ENCODE measurements at places on chromosomes 16 and 17.

GRCh38 chr17:27893841-27894503 is 807 bp upstream of the LYRM9 start:
- DNase-seq = no peak

DNA sequence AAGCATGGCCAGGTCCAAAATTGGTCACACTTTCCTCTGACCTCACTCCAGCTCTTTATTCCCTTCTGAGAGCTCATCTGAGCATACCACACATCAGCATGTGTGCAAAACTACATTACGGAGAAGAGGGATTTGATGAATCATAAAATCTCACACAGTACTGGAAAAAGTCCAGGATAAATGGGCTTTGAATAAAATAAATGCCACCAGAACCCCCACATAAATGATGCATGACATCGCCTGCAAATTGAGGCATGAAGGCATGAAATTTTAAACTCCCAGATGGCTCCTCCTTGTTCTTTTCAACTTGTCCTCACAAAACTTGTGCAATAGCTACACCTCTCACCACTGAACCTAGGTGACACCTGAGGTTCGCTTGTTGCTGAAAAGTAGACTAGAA is 439.5 kb downstream of the CA10 start:
- no peak for DNase-seq

GRCh38 chr16:68377221-68377620 is 66.4 kb downstream of the PRMT7 start:
- DNase-seq = no peak

DNA sequence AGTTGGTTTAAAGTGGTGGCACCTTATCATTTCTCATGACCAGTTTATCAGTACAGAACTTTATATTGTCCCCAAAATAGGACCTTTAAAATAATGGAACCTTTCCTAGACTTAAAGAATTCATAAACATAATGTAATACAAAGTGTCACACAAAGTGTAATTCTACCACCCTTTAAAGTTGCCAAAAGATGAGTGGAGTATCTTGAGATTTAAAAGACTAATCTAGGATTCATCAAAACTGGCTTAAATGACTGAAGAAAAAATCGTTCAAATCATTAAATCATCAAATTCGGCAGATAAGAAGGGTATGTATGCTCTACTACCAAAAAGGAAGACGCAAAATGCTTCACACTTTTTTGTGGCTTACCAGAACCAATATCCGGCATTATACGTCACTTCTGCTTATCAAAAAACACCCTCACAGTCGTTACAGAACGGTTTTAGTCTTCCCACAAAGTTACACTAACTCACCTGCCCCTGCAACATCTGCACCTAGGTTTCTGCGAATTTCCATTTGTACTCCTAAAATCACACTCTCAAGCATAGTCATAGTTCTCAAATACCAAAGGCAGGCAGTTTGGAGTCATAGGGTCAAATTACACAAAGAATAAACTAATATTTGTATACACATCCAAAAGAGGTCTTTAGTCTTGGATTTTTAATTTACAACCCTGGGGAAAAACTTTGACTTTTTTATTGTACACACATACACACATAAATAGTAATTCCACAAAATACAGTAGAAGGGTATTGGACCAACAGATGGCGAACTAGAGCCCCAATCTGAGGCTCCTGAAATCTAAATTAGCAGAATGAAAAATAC is 1.4 kb upstream of the KANSL1 start:
- no peak for DNase-seq

- no peak for DNase-seq
Measured at GRCh38 chr17:40355123-40355803, 9.3 kb downstream of the GJD3 start.

- DNase-seq = no peak
Measured at GRCh38 chr17:80857756-80858171, 133.9 kb upstream of the CHMP6 start.

GRCh38 chr17:6109536-6109935 is 39.4 kb downstream of the WSCD1 start:
- DNase-seq = no peak

DNA sequence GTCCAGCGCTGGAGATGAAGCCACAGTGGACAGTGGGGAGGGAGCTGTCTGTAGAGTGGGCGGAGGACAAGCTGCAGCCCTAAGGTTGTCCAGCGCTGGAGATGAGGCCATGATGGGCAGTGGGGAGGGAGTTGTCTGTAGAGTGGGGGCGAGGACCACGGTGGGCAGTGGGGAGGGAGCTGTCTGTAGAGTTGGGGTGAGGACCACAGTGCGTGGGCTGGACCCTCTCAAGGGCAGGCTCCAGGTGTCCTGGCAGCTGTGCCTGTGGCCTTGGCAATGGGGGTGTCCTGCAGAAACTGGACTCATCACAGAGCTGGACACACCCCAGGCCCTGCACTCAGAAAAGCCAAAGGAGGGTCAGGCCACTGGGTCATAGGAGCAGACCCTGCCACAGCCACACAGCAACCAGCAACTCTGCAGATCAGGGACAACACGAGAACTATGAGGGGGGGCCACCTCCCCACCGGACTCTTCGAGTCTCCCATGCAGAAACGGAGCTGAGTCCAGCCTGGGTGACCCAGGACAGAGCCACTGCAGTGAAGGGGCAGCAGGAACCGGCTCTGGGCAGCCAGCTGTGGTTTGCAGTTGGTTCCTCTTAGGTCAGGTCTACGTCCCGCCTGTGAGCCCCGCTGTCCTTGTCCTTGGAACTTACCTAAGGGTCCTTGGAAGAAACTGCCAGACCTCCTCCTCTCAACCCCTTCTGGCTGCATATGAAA is 33.4 kb upstream of the CBFA2T3 start:
- DNase-seq = no peak

- DNase-seq = no peak
Measured at GRCh38 chr17:14157822-14158221, 78.8 kb downstream of the CDRT15 start.

- DNase-seq = no peak
Measured at GRCh38 chr17:33970279-33970678, 284.8 kb upstream of the CCL2 start.

DNA sequence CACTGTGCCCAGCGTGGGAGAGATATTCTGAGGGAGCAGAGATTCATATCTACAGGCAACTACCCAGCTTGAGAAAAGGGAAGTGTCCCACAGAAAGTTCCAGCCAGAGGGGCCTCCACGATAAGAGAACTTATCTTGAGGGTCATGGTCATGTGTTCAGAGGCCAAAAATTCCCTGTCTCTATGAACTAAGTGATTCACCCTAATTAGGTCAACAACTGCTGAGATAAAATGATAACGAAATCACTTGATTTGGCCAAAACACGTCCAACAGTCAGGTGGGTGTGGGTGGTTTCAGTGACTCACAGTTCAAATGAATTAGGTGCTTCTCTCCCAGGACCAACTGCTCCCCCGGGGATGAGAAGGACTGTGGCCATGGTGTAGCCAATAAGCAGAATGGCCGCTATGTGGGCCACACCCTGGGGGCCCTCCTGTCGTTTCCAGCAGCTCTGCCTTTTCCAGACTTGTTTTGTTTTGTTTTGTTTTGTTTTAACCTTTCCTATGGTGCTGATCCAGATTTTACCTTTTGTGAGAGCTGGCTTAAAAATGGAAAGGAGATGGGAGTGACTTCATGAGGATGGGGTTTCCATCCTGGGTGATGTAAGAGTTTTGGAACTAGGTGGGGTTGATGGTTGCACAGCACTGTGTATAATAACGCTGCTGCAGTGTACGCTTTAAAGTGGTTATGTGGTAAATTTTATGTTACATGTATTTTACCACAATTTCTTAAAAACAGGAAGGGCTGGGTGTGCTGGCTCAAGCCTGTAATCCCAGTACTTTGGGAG is 8.7 kb downstream of the DNAI2 start:
- DNase-seq = no peak

DNA sequence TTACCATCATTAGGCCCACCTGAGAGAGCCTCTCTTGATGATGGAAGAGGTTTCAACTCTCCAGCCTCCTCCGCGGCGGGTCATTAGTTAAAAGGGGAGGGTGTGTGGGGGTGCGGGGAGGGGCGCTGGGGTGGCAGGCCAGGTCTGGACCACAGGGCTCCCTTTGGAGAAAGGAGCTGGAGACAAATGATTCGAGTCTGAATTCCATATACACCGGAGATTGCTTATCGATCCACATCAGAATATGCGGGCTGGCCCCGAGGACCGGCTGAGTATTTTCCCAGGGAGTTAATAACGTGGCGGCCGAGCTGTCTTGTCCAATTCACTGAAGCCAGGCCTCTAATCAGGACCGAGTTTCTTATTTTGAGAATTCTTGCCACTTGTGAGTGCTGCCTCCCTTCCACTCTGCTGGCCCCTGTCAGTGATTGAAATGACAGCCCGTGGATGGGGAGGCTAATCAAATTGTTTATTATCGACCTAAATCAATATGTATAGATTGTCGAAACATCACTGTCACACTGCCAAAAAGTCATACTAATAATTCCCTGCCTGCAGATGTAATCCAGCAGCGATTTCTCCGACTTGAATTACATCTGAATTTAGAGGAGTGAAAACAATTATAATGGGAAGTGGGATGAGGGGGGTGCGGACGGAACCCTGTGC is 202.7 kb downstream of the SALL1 start:
- no peak for DNase-seq

DNA sequence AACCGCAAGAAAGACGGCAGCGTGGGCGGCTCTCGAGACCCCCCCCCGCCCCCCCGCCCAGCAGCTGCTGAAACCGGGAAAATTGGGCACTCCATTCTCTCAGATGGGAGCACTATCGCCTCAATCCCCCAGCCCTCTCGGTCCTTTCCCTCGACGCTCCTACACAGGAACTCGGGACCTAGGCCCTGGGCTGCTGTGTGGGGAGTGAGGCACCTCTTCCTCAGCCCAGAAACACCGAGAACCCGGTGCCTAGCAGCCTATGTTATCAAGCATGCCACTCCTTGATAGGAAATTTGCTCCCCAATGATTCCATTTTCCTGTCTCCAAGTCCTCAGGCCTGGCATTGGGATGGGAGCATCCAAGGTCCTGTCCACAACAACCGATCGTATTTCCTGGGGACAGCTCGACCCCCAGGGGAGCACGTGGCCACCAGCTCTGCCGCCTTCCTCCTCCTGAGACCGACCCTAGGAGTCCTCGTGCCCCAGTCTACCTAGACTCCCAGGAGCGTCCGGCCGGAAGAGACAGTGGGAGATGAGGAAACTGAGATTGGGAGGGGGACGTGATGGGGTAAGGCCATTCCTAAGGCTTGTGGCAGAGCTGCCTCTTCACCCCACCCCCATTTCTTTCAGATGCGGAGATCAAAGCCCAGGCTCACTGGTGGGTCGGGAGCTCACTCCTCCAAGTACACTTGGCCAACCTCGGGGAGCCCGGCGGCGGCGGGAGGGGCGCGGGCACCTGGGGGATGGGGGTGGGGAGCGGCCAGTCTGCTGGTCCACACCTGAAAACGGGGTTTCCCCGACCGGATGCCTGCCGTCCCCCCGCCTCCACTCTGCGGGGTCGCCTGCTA is 17.5 kb upstream of the CBX8 start:
- no peak for DNase-seq

- DNase-seq = no peak
Measured at GRCh38 chr16:48117217-48118105, 38.3 kb downstream of the ABCC12 start.

DNA sequence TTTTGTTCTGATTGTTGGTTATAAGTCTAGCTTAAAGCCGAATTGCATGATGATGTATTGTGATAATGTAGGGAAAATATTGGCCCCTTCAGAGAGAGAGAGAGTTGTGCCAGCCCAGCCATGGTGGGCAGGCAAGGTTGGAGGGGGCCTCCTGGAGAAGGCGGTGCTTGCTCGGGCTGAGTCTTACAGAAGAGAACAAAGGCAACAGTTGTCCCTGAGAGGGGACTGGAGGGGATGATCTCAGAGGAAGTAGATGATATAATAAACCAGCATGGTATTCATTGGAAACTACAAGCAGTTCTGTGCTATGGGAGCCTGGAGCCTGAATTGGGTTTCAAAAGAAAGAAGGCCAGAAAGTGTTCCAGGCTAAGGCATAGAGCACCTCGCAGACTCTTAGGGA is 173.8 kb downstream of the RPTOR start:
- no peak for DNase-seq

- DNase-seq = no peak
Measured at GRCh38 chr17:41863074-41863848, 2.0 kb downstream of the KLHL11 start.

DNA sequence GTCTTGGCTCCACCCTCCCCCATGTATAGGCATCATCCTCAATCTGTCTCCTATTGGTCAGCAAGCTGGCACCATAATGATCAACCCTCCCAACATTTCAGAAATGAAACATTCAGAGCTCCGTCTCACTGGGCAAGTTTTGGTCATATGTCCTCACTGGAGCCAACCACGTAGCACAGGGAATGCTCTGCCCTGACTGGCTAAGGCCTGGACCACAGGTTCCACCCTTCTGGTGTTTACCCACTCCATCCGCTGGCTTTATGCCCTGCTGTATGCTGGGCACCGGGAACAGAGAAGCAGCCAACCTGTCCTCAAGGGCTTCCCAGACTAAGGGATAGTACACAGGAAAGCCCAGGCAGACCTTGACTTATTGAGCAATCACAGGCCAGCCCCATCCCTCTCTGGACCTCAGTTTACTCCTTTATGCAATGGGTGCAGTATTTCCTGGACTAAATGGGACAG is 20.5 kb downstream of the MYO15A start:
- DNase-seq = peak; percentile 4

DNA sequence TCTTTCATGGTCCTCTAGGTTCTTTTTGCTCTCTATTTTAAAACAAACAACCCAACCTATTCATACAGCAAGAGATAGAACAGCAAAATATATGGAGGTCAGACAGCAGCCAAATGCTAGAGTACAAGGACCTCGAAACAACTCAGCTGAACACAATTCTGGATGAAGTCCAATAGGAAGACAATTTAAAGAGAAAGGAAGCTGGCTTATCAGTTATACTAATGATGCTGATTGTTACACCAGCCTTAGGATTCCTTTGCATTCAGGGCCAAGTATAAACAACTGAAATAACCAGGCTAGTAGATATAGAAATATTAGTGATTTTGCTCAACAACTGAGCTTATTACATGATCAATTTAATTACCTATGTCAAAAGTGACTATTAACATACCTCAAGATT is 2.5 kb downstream of the SSH2 start:
- no peak for DNase-seq

DNA sequence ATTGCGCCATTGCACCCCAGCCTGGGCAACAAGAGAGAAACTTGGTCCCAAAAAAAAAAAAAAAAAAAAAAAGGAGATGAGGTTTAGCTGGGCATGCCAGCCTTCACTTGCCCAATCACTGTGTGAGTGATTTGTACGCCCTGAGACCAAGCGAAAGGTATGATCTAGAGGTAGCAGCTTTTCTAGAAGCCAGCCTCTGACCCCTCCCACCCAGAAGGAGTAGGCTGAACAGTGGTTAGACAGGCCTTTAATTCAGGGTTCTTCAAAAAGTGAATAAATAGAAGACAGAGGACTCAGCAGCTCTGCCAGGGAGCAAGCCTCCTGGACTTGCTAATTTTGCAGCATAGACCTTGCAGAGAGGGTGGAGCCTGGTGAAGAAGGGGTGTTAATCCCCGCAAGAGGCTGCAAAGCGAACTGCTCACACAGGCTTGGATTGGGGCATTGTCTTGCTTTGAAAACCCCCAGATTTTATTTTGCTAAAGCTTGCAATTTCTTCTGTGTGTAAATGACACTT is 7.1 kb upstream of the CYTH1 start:
- no peak for DNase-seq

GRCh38 chr17:61232871-61233270 is 166.8 kb upstream of the TBX2 start:
- DNase-seq = no peak

GRCh38 chr17:63772801-63773271 is 561 bp downstream of the CCDC47 start:
- peak; percentile 4 for DNase-seq

Measured in AG04449 (cell line).